ENCODE measurements at places on chromosomes 11 and 22.

GRCh38 chr11:116396331-116396730 lies 376.5 kb downstream of the BUD13 start:
- no peak for DNase-seq

DNA sequence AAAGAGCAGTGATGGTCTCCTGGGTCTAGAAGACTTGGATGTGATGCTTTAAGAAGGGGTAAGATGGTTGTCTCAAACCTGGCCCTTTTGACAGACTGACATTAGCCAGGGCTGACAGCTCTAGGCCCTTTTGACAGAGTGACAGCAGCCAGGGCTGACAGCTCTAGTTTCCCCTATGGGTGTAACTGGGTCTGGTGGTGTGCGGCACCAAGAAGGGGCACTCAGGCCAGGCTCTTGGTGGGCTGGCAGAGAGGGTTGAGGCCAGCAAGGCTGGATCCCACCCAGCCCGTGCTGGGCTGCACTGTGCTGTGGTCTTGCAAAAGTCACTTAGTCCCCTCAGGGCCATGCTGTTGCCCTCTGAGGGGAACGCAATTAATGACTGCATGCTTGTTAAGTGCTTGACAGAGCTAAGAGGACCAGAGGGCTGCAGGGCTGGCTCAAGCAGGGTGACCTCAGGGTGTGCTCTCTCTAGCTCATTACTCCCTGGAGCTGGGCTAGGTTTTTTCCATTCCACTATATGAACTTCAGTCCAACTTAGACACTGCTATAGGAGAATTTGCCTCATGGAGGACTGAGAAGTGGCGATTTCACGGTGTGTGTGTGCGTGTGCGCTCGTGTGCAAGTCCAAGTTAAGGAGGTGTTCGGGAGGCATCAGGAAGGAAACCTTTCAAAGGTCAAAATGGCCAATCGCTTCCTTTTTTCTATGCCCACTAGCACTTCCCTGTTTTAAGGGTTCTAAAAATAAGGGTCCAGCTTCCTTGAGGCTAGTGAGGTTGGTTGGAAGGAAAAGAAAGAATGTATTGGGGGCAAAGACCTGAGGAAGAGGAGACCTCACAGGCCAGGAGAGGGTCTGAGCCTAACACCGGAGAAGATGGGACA lies 4.4 kb downstream of the UBASH3B start:
- DNase-seq = no peak

- DNase-seq = no peak
These were observed 6.9 kb upstream of the COPB1 start for GRCh38 chr11:14506532-14506931.

- no peak for DNase-seq
These were observed 24.9 kb downstream of the EIF3F start for GRCh38 chr11:8011981-8012444.

DNA sequence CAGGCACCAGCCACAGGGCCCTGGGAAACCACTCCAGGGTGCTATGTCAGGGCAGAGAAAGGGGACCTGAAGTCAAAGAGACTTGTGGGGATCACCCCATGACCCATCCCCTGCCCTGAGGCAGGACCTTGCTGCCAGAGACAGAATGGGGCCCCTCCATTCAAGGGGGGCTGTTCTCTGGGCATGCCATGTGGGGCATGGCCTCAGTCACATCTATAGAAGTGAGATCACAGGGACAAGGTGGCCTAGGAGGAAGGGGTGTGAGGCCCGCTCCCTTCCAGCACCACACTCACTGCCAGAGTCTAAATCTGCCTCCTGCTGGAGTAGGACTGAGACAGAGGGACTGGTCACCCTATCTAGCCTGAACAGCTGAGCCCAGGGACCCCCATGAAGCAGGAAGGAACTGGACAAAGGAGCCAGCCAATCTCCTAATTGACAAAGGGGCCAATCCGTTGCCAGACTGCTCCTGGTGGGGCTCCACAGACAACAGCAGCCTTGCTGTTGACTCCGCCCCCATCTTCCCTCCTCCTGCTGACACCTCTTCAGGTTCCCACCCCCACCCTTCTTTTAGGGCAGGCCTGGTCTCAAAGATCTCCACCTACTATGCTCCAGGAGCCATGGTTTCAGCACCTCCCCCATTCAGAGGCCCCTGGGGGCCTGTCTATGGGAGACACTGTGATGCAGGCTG lies 26.0 kb downstream of the NEAT1 start:
- DNase-seq = no peak

DNA sequence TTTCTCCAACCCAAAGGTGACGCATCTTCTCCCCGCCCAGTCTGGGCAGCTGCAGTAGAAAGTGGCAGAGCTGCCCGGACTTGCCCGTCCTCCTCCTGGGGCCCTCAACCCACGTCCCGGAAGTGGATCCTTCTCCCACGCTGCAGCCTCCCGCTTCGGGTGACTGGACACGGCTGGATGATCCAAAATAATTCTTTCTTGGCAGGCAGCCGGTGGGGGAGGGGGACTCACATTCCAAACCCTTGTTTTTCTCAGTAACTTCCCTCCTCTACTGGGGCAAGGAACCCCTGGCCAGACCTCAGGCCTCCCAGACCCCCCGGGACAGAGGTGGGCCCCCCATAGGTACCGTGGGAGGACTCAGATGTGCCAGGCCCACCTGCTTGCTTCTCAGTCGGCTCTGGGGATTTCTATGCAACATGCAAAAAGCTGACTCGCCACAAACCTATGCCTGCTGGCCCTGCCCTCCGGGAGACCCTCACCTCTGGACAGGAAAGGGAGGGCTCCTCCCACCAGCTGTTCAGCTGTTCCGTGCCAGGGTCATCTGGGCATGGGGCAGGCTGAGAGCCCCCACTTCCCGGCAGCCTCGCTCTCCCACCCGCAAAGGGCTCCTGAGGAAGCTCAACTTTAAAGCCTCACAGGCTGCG lies 1.4 kb downstream of the PLXNB2 start:
- DNase-seq = peak; percentile 48

- no peak for DNase-seq
These were observed 213.9 kb downstream of the SBF2 start for GRCh38 chr11:10080138-10080537.

Data from glomerular endothelial cell (primary cell).